ENCODE measurements at places on chromosomes 2 and 18.

DNA sequence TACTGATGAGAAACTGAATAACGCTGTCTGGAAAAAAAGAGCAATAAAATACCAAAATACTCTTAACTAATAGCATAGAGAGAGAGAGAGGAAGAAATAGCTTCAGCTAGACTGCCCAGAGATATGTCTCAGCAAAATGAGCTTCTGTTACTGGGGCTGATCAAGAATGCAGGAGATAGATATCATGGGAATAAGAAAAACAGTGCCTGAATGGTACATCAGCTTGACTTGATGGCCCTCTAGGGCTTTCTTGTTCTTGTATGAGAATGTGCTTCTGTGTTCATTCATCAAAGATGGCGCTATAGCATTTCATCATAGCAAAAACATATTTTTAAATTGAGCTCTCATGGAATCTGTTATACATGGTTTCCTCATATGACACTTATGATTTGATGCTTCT, 151.2 kb downstream of the CALCRL start:
- H3K27me3 ChIP-seq, result no peaks in the 10 kb centered on the region
- no peaks in the 10 kb centered on the region for H3K36me3 ChIP-seq

DNA sequence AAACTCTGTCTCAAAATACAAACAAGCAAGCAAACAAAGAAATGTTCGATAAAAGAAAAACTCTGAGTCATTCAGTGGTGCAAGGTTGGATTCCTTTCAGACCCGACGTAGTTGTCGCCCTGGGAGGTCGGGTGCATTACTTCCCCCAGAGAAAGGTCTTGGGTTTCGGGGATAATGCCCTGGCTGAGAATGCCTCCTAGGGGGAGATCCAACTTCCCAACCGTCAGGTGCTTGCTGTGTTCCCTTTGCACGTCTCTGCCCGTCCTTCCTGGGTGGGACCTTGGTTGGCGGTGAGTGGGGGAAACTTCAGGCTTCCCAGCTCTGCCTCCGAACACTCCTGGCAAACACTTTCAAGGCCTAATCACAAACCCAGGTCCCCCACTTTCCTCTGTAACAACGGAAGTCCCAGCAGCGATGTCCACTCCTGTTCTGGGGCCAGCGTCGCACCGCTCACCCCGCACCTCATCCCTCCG, 609 bp downstream of the TPGS2 start:
- H3K27ac ChIP-seq, result peak overlapping the region; percentile 87
- H3K4me3 ChIP-seq, result peak overlapping the region; percentile 99
- peak; percentile 25 for DNase-seq
- H3K36me3 ChIP-seq, result no peaks in the 10 kb centered on the region
- no peaks in the 10 kb centered on the region for H3K27me3 ChIP-seq

DNA sequence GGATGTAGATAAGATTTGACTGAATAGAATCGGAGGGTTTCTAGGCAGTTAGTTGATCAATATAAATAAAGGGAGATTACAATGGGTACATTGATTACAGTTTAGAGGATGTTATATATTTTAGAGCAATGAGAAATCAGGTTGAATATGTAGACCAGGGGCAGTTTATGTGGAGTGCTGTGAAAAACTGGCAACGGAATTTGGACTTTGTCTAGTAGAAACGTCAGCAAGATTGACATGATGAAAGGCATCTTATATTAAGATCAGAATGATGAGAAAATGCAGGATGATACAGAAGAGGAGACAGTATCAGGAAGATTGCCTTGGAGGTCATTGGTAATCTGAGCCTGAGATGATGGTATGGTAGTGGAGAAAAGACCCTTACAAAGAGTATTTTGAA, 39.9 kb downstream of the RAB10 start:
- H3K36me3 ChIP-seq, result no peaks in the 10 kb centered on the region
- H3K4me3 ChIP-seq, result no peak overlapping the region
- H3K4me1 ChIP-seq, result peaks cover 4% of the 10 kb centered on the region
- no peak overlapping the region for H3K27ac ChIP-seq
- DNase-seq, result no peak

GRCh38 chr2:64488050-64488974, 34.4 kb downstream of the LGALSL start:
- no peak overlapping the region for H3K27ac ChIP-seq
- no peaks in the 10 kb centered on the region for H3K4me1 ChIP-seq
- no peak overlapping the region for H3K4me3 ChIP-seq
